Caki2 (cell line): ENCODE measurements at places on chromosomes 5 and 9.

- DNase-seq = peak; percentile 18
Observed at GRCh38 chr9:101119206-101119819, 90.8 kb downstream of the PLPPR1 start.

GRCh38 chr9:137313326-137313936 lies 11.4 kb upstream of the NRARP start:
- no peak for DNase-seq

DNA sequence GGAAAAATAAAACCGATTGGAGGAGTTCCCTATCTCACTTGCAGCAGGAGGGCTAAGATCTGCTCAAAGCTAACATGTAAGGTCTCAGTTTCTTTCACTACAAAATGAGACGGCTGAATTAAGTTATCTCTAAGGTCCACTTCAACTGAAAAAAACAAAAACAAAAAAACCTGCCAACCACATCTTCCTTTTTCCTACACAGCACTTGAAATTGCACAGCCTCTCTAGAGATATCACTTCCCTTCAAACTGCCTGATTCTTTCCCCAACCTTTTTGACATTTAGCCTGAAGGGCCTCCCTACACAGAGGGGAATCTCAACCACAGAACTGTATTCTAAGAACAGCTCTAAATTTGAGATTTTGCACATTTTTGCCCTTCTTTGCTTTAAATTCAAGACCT lies 227.9 kb upstream of the TARS1 start:
- DNase-seq = no peak

GRCh38 chr9:6237267-6237666 lies 21.7 kb downstream of the IL33 start:
- no peak for DNase-seq

DNA sequence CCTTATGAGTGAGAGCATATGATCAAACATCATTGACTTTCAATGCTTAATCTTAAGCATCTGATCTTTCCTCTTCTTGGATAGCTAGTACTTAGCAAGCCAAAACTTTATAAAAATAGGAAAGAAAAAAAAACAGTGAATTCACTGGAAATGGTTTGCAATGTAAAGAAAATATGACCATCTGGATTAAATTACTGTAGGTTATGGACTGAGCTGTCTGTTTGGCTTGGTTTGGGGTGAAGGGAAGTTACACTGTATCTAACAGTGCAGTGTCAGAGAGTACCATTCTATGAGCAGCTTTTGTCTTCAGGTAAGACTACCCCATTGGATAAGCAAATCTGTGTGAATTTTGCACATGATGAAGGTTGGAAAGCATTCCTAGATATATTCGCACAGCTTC lies 151.4 kb downstream of the TLE1 start:
- no peak for DNase-seq

- DNase-seq = no peak
Observed at GRCh38 chr5:79481574-79481973, 32.4 kb downstream of the HOMER1 start.

GRCh38 chr5:56094579-56095361 lies 100.0 kb upstream of the IL6ST start:
- DNase-seq = no peak

GRCh38 chr5:139668064-139668880 lies 20.1 kb downstream of the CXXC5 start:
- DNase-seq = no peak

GRCh38 chr5:172849606-172850453 lies 15.8 kb downstream of the ERGIC1 start:
- peak; percentile 85 for DNase-seq

- no peak for DNase-seq
Observed at GRCh38 chr9:138076650-138077009, 199.0 kb downstream of the CACNA1B start.

- no peak for DNase-seq
Observed at GRCh38 chr5:132483101-132483500, 7.5 kb downstream of the IRF1 start.

- DNase-seq = no peak
Observed at GRCh38 chr9:35944173-35944572, 13.8 kb downstream of the OR2S2 start.

- no peak for DNase-seq
Observed at GRCh38 chr5:31771500-31771899, 132.6 kb downstream of the PDZD2 start.

DNA sequence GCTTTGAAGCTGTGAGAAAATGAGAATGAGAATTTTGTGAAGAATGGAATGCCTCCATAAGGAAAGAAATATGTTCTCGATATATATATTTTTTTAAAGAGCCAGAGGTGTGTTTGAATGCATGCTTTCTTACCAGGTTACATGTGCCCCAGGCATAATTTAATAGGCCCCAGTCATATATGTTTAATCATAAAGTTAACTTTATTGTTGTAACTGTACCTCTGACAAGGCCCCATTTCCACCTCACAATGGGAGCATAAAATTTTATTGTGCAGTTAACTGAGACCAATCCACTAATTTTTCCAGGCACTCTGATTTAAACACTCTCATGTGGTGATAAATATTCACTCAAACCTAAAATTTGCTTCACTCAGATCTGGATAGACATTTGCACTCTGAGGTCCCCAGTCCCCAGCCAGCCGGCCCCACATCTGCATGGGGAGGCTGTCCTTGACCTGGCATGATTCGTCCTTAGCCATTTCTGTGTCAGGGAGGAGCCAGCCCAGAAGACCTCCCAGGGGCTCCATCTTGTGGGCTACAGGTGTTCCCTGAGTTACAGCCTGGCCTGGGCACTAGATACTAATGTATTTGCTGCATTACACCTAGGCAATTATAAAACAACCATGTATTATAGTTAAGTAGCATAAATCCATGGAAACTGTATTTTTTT lies 245.8 kb downstream of the MTRR start:
- DNase-seq = no peak

DNA sequence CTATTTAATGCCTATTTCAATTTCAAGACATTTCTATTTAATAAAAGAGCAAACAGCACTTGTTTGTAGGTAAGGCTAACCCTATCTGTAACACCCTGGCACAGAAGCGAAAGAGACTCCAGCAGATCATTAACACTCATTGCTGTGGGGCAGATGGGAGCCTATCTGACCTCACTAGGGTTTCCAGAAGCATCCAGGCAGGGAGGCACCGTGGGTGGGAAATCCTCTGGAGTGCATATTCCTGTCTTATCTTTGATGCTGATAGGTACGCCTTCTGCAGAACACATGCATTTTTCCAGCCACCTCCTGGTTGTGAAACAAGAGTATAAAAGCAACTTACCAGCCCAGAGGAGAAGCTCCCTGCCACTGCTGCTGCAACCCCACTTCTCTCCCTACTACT lies 233.7 kb downstream of the GLIS3 start:
- no peak for DNase-seq

- DNase-seq = no peak
Observed at GRCh38 chr5:112772124-112772523, 34.4 kb downstream of the APC start.

DNA sequence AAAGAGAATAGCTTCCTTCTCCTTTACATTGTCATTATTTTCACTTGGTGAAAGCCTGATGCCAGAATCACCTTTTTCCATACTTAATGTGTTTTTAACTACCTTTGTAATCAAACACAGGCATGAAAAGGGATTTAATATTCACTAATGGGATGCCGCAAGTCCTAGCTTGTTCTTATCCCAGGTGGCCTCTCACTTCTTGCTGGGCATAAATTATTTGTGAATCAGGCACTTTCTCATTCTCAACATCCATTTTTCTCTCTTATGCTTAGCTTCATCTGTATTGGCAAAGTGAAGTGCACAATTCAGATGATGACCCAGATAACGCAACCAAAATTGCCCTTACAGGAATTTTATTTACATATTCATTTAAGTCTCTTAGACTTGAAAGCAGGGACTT lies 10.9 kb downstream of the ACTL7B start:
- DNase-seq = no peak

- DNase-seq = no peak
Observed at GRCh38 chr5:5721881-5722280, 299.4 kb downstream of the ICE1 start.

DNA sequence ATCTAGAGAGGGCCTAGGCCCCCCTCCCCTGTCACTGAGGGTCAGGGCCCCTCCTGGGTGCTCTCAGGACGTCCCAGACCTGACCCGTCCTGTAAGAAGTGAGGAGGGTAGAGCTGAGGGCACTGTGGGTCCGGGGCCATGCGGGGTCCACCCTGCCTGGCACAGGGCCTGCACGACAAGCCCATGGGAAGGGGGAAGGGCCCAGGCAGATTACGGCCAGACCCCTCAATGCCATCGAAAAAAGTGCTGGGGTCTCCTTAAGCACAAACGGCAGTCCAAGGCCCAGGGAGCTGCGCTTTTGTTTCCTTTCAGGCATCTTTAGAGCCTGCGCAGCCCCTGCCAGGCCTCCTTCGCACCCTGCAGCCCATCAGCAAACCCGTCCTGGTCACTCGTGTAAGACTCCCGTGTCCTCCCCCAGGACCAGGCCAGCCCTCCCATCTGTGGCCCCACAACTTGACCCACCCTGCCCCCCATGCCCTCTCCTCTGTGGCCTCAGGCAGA lies 4.4 kb upstream of the EXOC3 start:
- no peak for DNase-seq

DNA sequence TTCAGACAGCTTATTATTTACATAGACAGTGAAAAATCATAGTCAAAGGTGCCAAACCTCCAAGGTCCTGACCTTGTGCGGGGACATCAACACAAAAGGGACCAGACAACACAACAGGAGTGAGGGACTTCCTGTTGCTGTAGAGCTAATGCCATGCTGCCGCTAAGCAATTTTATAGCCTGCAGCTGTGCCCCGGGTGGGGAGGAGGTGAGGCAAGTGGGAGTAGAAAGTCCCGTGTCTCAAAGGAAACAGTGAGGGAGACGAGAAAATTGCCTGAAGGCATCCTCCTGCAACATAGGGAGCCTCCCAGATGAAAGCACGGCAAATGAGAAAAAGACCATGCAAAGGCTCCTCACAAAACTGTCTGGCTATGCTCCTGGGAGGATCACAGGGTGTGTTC lies 58.8 kb downstream of the CAAP1 start:
- no peak for DNase-seq

GRCh38 chr9:108831496-108832178 lies 24.1 kb downstream of the ACTL7B start:
- DNase-seq = no peak

GRCh38 chr5:1836891-1837880 lies 36.0 kb downstream of the NDUFS6 start:
- DNase-seq = no peak

DNA sequence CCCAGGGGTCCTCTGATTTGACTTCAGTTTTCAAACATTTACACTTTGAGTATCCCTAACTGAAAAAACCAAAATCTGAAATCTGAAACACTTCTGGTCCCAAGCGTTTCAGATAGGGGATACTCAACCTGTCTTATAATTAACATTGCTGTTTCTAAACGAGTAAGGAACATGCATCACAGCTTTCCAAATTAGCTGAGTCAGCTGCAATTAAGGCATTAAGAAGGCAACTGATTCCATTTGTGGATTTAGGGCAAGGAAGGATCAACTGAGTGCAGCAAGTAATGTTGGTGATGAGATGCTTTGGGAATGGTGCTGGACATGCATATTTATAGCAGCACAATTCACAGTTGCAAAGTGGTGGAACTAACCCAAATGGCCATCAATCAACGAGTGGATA lies 168.6 kb downstream of the ACER2 start:
- no peak for DNase-seq

DNA sequence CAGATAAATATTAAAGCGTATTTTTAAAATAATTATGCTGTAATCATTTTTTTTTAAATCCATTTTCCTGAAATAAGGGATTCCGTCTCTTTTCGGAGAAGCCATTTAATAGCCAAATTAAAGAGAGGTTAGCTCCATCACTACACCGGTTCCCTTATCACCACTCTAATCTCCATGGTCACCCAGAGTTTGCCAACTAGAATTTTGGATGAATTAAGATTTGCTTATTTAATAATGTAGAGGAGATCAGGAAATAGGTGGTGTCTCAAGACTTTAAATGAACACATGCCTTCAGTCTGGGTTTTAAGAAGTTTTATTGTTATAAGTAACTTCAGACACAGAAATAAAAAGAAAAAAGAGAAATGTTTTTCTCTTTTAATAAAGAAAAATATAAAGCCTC lies 151.7 kb downstream of the TTC39B start:
- no peak for DNase-seq

DNA sequence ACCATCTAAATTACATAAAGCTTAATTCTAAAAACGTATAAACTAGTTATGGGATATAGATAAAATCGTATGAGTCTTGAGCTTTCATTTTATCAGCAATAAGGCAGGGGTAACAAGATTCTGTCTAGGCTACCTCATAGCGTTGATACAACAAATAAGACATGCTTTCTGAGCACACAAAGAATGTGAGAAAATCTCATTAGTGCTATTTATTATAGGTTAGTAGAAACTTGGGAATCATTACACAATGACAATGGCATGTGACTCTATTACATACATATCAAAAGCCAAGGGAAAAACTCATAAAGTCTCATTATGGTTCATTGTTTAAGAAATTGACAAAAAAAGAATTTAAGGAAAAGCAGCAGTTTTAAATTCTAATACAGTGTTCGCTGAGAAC lies 448.6 kb downstream of the PLK2 start:
- DNase-seq = no peak

GRCh38 chr5:135149956-135150723 lies 116.1 kb upstream of the PITX1 start:
- DNase-seq = no peak
